Upper lobe of left lung (tissue), 6 donors: ENCODE measurements at places on chromosomes 2 and 18. TPM values are rescaled to one million over a fixed set of nuclear protein-coding genes. Genes with fewer than 3 reads are reported as not detected.
A peak's percentile ranks its signal among the peaks of the same experiment; 100 is the strongest.

CDH20 gene
- total RNA-seq: not detected

OTOF gene
- 0.15 TPM for total RNA-seq

GPC1 gene
- total RNA-seq: 36.4 TPM

DNA sequence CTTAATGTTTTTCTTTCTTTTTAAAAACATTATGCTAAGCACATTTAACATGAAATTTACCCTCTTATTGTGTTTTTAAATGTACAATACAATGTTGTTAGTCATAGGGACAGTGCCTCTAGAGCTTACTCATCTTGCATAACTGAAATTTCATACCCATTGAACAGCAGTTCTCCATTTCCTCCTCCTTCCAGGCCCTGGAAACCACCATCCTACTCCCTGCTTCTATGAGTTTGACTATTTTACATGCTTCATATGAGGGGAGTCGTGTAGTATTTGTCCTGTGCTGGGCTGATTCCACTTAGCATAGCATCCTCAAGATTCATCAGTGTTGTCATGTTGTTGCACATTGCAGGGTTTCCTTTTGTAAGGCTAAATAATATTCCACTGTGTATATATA, 92.6 kb downstream of the SPATS2L start:
- H3K36me3 ChIP-seq: no peaks in the 10 kb centered on the region
- no peak overlapping the region for H3K27ac ChIP-seq
- no peaks in the 10 kb centered on the region for H3K4me1 ChIP-seq

- no peak overlapping the region for H3K4me3 ChIP-seq
- no peak for DNase-seq
- no peaks in the 10 kb centered on the region for H3K4me1 ChIP-seq
- H3K27ac ChIP-seq: no peak overlapping the region
- H3K36me3 ChIP-seq: no peaks in the 10 kb centered on the region
These were observed 18.1 kb upstream of the ANTXR1 start for GRCh38 chr2:68994864-68995263.

DNA sequence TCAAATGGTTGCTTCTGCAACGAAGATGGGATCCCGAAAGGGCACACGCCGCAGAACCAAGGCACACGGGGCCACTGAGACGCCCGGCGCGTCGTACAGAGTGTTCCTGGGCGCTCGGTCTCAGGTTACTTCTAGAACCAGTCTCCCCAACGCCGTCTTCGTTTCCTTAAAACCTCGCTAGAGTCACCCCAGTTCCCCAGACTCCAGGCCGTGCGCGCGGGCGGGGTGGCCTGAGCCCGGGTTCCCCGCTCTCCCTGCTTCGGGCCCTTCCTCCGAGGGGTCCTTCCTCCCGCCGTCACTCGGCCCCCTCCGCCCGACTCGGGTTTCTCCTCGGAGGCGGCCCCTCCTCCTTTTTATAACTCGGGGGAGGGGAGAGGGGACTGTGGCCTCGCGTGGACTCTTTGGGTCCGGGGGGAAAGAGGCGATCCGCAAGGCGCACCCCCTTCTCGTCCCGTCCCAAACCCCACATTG, 774 bp upstream of the FZD7 start:
- DNase-seq: peak; percentile 38
- H3K27me3 ChIP-seq: peaks cover 6% of the 10 kb centered on the region
- peaks cover 30% of the 10 kb centered on the region for H3K4me1 ChIP-seq
- peak overlapping the region; percentile 95 for H3K27ac ChIP-seq
- H3K36me3 ChIP-seq: no peaks in the 10 kb centered on the region

DNA sequence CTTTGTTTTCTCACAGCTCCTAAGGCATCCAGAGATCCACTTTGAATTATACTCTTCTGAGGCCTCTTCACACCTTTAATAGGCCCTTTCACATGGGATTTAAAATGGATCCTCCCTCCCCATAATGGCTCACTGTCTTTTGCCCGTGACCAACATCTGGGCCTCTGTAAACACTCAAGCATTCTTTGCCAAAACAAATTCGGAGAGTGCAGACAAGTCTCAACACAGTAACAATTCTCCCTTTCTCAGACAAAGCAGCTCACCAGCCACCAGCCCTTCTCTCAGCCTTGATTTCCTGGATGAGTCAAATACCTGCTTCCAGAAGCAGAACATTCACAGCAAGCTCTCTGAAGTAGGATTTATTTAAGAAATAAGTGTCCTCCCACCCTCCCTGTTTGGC, 14.0 kb upstream of the IMP4 start:
- H3K36me3 ChIP-seq: no peaks in the 10 kb centered on the region
- no peak for DNase-seq
- no peak overlapping the region for H3K27ac ChIP-seq
- no peak overlapping the region for H3K4me3 ChIP-seq
- peaks cover 4% of the 10 kb centered on the region for H3K4me1 ChIP-seq

DNA sequence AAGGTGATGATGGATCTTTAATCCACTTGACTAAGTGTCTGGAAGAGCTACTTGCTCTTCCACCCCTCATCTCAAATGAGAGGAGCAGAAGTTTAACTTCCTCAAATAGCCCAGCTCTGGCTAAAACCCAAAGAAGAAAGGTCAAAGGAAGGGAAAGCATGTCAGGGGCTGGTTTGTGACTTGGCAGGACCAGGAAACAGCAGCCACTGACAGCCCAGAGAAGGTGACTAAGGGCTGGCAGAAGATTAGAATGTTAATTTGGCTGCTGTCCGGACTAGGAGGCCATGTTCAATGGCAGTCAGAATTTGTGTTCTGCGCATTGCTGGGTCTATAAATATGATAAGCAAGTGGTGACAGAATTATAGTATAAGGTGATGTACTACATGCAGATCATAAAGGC, 386.2 kb downstream of the SETBP1 start:
- peaks cover 3% of the 10 kb centered on the region for H3K4me1 ChIP-seq
- no peak overlapping the region for H3K4me3 ChIP-seq
- DNase-seq: peak; percentile 41

DNA sequence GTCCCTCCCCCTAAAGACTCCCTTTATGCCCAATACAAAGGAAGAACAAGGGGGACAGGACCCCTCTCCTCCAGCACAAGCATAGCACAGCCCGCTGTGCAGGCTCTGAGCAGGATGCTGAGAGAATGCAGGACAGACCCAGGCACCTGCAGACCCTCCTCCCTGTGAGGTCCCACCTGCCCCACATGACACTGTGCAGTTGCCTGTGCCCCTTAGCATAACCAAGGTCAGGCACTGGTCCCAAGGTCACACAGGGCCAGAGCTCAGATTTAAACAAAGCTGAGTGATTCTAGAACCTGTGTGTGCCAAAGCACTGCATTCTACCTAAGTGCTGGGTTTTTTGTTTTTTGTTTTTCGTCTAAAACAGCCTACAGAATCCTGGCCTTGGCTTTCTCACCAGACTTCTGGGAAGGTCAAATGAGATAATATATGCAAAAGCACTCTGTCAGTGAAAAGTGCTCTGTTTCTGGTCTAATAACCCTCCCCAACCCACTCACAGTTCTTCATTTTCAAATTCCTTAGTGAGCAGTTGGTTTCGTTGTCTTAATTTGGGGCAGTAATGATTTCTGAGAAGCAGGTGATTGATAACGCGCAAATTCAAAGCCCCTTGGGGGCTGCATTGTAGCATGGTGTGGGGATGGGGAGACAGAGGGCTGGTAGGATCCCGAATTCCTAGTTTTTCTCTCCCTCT, 125.7 kb downstream of the KCTD1 start:
- H3K4me1 ChIP-seq: no peaks in the 10 kb centered on the region
- no peak for DNase-seq
- H3K36me3 ChIP-seq: no peaks in the 10 kb centered on the region
- no peak overlapping the region for H3K4me3 ChIP-seq

DNA sequence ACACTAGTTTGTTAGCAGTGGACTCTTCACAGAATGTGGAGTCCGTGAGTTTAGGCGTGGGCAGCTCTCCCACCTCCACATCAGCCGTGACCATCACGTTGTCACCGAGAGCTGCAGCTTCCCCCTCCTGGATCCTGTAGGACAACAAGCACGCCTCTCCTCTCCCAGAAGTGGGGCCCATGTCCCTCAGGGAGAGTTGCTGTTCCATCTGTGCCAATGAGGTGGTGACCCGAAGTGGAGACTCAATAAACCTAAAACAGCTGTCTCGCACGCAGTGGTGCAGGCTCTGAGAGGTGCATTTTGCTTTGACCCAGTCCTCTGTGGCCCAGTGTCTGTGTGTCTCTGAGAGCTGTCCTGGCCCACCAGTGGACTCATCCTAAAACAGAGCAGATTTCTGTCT, 456.5 kb upstream of the SOX11 start:
- no peaks in the 10 kb centered on the region for H3K27me3 ChIP-seq
- no peaks in the 10 kb centered on the region for H3K4me1 ChIP-seq
- H3K27ac ChIP-seq: no peak overlapping the region

DNA sequence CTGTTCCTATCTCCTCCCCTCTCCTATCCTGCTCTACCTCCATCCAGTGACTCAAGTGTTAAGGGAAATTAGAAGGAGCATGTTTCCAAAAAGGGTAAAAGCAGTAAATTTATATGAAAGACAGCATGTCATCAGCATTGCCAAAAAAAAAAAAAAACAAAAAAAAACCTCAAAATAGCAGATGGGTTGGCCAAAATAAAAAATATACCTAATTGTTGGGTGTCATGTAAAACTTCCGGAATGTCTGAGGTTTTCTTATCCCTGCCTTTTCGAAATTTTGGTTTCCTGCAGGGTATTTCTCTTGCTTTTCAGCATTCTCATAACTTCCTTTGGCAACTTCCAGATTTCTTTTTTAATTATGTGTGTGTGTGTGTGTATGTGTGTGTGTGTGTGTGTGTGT, 241.6 kb upstream of the FN1 start:
- no peak overlapping the region for H3K27ac ChIP-seq
- no peaks in the 10 kb centered on the region for H3K36me3 ChIP-seq
- peaks cover 14% of the 10 kb centered on the region for H3K4me1 ChIP-seq
- H3K4me3 ChIP-seq: no peak overlapping the region
- DNase-seq: no peak

DNA sequence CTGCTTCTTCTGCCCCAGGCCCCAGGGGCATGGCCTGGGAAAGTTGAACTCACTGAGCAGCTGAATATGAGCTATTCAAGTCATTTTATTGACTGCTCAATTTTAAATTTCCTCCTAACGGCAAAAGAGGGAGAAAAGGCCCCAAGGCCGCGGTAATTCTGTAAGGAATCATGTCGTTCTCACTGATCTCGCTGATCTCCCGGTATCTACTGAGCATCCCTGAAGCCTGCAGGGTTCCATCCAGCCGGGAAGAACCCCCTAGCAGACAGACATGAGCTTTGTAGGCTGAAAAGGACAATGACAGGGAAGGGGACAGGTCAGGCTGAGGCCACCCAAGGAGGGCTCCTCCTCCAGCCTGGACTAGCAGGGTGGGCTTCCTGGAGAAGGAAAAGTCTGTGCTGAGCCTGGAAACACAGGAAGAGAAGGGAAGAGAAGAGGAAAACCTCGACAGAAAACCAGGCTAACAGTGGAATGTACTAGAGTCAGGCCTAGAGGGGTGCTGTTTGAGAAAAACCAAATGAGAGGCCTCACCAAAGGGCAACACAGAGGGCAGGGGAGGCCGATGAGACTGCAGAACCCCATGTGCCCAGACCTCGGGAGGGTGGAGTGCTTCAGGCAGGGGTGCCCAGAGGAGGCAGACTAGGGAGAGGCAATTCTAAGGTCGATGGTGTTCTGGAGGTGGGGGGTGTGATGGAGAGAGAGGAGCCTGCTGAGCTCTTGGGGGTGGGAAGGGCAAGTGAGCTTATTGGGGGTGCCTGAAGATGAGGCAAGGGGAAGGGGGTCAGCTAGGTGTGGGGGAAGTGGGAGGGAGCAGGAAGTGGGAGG, 2.9 kb upstream of the NPPC start:
- H3K27ac ChIP-seq: no peak overlapping the region
- no peak overlapping the region for H3K4me3 ChIP-seq
- DNase-seq: peak; percentile 4

GRCh38 chr18:40608226-40608625, 1346.8 kb upstream of the PIK3C3 start:
- H3K36me3 ChIP-seq: no peaks in the 10 kb centered on the region
- no peak overlapping the region for H3K27ac ChIP-seq
- no peaks in the 10 kb centered on the region for H3K27me3 ChIP-seq
- H3K4me3 ChIP-seq: no peak overlapping the region
- no peak for DNase-seq
- no peaks in the 10 kb centered on the region for H3K4me1 ChIP-seq

GRCh38 chr2:226215902-226216503, 583.6 kb downstream of the IRS1 start:
- peak; percentile 51 for DNase-seq
- no peak overlapping the region for H3K4me3 ChIP-seq
- no peaks in the 10 kb centered on the region for H3K4me1 ChIP-seq
- H3K27me3 ChIP-seq: no peaks in the 10 kb centered on the region
- H3K27ac ChIP-seq: no peak overlapping the region

- no peak overlapping the region for H3K4me3 ChIP-seq
- no peaks in the 10 kb centered on the region for H3K27me3 ChIP-seq
- no peak overlapping the region for H3K27ac ChIP-seq
- H3K36me3 ChIP-seq: no peaks in the 10 kb centered on the region
These were observed 34.2 kb upstream of the LRRTM1 start for GRCh38 chr2:80338794-80339193.

DNA sequence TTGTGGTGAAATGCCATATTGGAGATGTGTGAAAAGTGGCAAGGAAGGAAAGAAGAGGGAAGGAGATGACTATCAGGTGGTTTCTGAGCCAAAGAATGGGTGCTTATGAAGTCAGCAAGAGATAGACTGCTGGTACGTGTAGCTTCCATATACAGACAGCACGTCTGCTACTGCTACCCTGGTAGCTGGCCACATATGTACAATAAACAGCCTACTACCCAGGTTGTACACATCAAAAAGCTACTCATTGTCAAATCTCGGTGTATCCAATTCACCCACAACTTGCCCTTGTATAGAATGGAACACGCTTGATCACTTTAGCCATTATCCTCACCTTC, 761.8 kb downstream of the LRRTM4 start:
- no peak for DNase-seq
- H3K4me3 ChIP-seq: no peak overlapping the region
- no peak overlapping the region for H3K27ac ChIP-seq
- H3K4me1 ChIP-seq: no peaks in the 10 kb centered on the region
- H3K27me3 ChIP-seq: no peaks in the 10 kb centered on the region
- H3K36me3 ChIP-seq: no peaks in the 10 kb centered on the region

DNA sequence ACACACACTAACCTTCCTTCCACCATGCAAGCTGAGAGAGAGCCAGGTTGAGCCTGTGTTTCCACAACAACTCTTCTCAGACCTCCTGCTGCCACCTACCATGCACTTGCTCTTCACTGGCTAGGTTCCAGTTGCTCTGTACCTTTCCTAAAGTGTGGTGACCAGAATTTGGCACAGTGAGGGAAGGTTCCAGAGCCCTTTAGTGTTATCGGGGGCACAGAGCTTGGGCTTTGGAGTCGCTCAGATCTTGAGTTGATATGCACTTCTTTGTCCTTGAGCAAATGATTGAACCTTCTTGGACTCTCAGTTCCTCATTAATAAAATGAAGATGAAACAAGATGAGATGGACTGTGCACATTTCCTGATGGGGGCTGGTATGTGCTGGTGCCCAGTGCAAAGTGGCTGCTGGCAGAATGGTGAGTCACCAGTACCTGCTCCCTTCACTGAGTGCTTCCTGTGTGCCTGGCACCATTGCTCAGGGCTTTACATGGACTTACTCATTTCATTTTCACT, 47.1 kb downstream of the NEDD4L start:
- no peak overlapping the region for H3K4me3 ChIP-seq
- DNase-seq: no peak
- no peak overlapping the region for H3K27ac ChIP-seq

GRCh38 chr2:231246171-231246842, 47.9 kb downstream of the ARMC9 start:
- H3K27ac ChIP-seq: no peak overlapping the region
- no peaks in the 10 kb centered on the region for H3K36me3 ChIP-seq
- H3K4me1 ChIP-seq: peaks cover 6% of the 10 kb centered on the region
